ENCODE measurements at places on chromosomes 7 and 10. TPM values are rescaled to one million over a fixed set of nuclear protein-coding genes. Genes with fewer than 3 reads are reported as not detected.
A peak's percentile ranks its signal among the peaks of the same experiment; 100 is the strongest.

POU6F2 gene
- polyA plus RNA-seq = not detected

TNKS2 gene
- polyA plus RNA-seq = 14.4 TPM

DNA sequence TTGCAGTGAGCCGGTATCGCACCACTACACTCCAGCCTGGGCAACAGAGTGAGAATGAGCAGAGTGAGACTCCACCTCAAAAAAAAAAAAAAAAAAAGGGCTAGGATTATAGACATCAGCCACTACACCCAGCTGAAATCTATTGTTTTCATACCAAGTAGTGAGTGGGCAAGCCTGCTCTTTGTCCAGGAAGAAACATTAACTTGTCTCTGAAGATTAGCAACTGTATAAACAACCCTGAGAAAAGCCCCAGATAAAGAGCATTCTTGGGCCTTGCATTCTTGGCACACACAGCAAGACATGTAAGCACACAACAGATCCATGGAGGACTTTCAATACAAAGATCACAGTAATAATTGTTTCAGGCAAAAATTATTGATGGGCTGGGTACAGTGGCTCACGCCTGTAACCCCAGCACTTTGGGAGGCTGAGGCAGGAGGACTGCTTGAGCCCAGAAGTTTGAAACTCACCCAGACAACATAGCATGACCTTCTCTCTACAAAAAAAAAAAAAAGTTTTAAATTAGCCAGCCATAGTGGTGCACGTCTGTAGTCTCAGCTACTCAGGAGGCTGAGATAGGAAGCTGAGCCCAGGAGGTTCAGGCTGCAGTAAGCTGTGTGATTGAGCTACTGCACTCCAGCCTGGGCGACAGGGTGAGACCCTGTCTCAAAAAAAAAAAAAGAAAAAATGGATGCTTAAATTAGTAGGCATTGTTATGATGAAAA, 4.4 kb downstream of the PSPH start:
- DNase-seq = peak; percentile 19

- DNase-seq = no peak
Observed at GRCh38 chr7:45080958-45081669, 7.7 kb downstream of the NACAD start.

All from mammary epithelial cell (primary cell).